Prostate gland (tissue), 2 donors: ENCODE measurements at places on chromosomes 12 and 14.

- DNase-seq = no peak
Measured at GRCh38 chr14:20415782-20416206, 2.5 kb upstream of the TEP1 start.

GRCh38 chr12:57151741-57152630, 4.6 kb upstream of the LRP1-AS start:
- peak; percentile 29 for DNase-seq

DNA sequence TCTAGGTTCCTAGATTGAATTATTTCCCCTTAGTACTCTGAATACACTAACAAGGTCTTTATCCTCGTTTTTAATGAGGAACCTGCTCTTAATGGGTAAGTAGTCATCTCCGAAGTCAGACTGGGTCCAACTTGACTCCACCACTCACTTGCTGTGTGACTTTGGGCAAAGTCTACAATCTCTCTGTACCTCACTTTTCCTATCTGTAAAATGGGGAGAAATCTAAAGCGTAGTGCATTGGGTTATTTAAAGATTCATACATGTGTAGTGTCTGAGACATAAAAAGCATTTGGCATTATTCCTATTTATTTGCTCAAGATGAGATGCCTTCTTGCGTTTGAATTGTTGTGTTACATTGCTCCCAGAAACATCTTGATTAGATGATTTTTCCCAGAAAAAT, 51.5 kb downstream of the GTF2A1 start:
- DNase-seq = no peak

- DNase-seq = no peak
Measured at GRCh38 chr12:38898001-38898684, 7.2 kb downstream of the CPNE8 start.

- DNase-seq = no peak
Measured at GRCh38 chr14:67331368-67332125, 28.1 kb downstream of the ATP6V1D start.

- no peak for DNase-seq
Measured at GRCh38 chr12:75820848-75821578, 210.6 kb downstream of the PHLDA1 start.

- DNase-seq = no peak
Measured at GRCh38 chr12:110819646-110820045, 27.1 kb upstream of the CCDC63 start.
